ENCODE measurements at places on chromosomes 11 and 22.

- DNase-seq: no peak
Measured at GRCh38 chr22:37340331-37341262, 58.3 kb downstream of the CYTH4 start.

- no peak for DNase-seq
Measured at GRCh38 chr22:36145881-36146280, 14.7 kb downstream of the APOL3 start.

- DNase-seq: no peak
Measured at GRCh38 chr22:21707677-21708076, 27.9 kb downstream of the YPEL1 start.

- peak; percentile 82 for DNase-seq
Measured at GRCh38 chr11:60970369-60970774, 1.1 kb upstream of the CD6 start.

DNA sequence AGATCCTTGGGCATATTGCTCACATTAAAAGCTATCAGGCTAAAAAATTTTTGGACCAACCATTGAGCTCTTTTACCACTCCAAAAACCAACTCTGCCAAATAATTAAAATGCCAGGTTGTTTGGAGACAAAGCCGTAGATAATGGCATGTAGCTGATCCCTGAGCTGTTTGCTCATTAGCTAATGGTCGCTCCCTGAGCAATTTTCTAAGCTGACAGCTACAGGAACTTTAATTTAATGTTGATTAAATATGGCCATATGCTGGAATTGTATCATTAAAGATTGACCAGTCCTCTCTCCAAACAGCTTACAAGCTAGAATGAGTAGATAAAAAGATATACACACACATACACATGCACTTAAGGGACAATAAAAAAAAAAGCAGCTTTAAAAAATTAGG, 216.2 kb upstream of the ARHGAP20 start:
- no peak for DNase-seq

DNA sequence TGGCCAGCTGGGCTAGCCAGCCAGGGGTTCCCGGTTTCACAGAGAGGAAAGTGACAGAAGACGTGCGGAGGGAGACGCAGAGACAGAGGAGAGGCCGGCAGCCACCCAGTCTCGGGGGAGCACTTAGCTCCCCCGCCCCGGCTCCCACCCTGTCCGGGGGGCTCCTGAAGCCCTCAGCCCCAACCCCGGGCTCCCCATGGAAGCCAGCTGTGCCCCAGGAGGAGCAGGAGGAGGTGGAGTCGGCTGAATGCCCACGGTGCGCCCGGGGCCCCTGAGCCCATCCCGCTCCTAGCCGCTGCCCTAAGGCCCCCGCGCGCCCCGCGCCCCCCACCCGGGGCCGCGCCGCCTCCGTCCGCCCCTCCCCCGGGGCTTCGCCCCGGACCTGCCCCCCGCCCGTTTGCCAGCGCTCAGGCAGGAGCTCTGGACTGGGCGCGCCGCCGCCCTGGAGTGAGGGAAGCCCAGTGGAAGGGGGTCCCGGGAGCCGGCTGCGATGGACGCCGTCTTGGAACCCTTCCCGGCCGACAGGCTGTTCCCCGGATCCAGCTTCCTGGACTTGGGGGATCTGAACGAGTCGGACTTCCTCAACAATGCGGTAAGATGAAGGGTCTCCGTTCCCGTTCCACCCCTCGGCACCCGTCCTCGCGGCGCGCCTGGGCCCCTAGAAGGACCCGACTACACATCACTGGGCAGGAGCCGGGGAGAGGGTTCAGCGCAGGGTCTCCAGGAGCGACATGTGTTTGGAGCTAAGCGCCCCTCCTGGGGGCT, at the start of gene CREB3L1:
Gene CREB3L1 (plus strand): TSS at position 41 of the 765 bp plus-strand sequence. CDS start 450 bp downstream, at position 491.
- DNase-seq: no peak

GRCh38 chr11:57269571-57270021, 32.5 kb upstream of the APLNR start:
- no peak for DNase-seq

DNA sequence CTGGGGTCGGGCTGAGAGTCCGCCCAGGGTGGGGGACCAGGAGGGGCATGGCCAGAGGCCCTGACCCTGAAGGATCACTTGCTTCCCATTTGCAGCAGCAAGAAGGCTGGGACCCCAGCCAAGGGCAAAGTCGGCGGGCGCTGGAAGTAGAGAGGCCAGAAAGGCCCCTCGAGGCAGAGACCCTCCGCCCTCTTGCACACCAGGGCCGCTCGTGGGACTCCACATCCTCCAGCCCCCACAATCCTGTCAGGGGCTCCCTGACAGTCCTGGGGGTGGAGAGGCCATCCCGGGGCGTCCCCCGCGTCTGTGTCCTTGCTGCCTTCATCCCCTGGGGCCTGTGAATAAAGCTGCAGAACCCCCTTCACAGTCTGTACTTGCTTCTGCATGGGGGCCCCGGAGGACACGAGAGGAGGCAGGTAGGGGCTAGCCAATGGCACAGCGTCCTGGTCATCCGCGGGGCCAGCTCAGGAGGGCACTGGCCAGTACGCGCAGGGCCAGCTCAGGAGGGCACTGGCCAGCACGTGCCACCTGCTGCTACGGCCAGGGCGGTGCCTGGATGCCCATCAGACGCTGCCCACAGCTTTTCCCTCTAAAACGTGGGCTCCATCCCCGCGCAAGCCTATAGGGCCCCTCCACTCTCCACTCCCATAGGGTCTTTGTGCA, 8.7 kb upstream of the MRPL23 start:
- peak; percentile 0 for DNase-seq

DNA sequence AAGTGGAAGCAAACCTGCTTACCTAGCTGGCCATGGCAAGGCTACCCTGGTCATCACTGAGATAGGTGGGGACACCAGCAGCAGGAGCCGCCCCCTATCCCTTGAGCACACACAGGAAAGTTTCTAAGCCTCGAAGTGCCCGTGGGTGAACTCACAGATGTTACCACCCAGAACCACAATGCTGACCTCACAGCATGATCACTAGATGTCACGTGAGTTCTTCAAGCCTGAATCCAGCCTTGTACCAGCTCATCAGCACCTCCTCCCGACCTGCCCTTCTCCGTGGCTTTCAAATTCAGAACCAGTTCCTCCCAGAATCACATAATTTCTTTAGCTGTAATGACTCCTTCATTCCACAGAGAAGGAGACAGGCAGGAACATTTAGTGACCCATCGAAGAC, 24.7 kb upstream of the TIMP3 start:
- no peak for DNase-seq

DNA sequence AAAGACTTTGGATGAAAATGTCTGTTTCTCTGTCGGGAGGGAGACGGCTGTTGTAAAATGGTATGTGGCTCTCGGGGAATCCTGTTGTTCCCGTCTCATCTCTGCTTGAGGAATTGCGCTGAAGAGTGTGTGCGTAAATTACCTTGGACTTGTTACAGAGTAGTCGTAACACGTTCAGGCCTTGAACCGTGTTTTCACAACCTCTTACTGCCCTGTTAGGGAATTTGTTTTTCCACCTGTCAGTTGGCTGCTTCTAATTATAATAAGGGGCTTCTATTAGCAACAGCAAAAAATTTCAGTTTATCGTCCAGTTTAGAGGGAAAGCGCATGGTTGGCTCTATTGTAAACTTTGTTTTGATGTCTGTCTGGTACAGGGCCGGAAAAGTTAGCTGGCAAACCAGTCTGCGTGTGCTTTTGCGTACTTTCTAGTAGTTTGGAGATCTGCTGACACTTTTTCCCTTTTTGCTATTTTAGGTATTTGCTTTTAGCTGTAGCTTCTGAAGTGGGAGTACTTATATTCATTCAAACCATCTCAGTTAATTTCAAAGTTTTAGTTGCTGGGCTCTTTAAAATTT, 1.5 kb downstream of the HIPK3 start:
- peak; percentile 2 for DNase-seq

DNA sequence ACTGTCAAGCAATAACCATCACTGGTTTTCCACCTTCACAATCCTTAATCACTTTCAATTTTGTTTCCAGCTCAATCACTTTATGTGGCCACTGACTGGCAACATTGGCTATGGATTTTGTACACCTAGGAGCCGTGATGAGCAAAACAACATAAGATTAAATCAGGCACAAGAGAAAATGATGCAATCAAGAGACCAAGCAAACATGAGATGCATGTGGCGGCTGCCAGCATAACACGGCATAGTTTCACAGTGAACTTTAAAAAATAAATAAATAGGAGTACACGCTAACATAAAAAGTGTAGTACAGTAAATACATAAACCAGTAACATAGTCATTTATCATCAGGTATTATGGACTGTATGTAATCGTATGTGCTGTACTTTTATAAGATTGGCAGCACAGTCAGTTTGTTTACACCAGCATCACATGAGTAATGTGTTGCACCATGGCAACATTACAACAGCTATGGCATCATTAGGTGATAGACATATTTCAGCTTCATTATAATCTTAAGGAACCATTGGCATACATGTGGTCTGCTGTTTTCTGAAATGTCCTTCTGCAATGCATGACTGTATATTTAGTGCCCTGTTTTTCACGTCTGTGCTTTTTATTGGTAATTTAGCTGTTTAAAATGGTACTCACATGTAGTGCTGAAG, 83.3 kb upstream of the PRDM11 start:
- DNase-seq: no peak

DNA sequence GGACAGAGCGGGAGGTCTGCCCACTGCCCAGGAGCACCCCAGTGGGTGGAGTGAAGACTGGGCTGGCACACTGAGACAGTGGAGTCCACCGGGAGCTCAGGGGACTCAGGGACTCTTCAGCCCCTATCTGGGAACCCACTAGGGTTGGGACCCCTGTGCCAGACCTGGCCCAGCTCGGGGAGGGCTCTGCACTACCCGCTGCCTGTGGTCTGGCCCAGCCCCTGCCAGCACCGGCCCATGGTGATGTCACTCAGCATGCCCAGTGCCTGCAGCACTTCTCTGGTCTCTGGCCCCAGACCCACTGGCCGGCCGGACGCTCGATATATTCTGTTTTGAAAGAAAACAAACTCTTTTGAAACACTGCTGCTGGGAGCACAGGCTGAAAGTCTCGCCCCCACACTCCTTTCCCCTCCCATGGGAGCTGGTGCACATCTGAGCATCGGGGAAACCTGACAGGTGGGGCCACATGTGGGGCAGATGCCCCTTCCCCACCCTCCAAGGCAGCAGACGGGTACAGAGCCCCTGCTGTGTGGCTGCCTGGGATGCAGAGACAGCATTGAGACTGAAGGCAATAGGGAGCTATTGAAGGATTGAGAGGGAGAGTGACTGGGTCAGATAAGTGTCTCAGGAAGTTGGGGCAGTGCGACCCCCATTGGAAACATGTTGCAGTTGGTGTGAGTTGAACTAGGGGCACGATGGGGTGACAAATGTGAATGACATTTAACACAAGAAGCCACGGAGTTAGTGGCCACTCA, 62.9 kb downstream of the MYEOV start:
- no peak for DNase-seq

- no peak for DNase-seq
Measured at GRCh38 chr11:2304506-2305139, 2.8 kb downstream of the TSPAN32 start.

DNA sequence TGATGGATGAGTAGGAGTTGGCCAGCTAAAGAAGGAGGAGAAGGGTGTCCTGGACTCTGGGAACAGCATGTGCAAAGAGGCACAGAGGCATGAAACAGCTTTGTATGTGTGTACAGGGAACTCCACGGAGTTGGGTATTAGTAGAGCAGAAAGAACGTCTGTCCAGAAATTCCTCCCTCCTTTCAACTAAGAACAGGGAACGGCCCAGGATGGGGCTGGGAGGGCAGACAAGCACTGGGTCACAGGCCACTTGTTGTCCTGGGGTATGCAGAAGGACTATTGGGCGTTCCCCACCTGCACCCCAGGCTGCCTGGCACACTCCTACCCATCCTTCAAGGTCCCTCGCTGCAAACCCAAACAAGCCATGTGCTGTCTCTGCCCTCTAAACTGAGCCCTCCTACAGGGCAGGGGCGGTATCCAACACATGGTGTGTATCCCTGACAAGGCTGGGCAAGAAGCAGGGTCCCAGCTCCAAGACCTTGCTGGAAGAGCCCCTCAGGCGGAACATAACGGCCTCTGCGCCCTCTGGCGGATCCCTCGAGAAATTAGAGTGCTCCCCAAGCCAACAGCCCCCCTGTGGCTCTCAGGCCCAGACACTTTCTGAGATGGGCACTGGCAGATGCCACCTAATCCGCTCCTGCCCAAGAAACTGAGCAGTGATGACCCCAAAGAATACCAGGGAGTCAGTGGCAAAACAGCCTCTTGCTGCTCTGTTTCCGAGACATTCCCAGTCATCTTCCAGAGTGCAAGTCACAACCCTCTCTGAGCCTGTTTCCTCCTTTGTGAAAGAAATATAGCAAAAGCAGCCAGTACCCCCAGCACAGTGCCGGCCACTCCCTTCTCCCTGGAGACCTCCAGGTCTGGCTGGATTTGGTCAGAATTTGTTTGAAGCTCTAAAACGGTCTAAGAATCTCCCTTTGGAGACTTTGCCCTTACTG, 1.6 kb upstream of the ELFN2 start:
- DNase-seq: peak; percentile 64

DNA sequence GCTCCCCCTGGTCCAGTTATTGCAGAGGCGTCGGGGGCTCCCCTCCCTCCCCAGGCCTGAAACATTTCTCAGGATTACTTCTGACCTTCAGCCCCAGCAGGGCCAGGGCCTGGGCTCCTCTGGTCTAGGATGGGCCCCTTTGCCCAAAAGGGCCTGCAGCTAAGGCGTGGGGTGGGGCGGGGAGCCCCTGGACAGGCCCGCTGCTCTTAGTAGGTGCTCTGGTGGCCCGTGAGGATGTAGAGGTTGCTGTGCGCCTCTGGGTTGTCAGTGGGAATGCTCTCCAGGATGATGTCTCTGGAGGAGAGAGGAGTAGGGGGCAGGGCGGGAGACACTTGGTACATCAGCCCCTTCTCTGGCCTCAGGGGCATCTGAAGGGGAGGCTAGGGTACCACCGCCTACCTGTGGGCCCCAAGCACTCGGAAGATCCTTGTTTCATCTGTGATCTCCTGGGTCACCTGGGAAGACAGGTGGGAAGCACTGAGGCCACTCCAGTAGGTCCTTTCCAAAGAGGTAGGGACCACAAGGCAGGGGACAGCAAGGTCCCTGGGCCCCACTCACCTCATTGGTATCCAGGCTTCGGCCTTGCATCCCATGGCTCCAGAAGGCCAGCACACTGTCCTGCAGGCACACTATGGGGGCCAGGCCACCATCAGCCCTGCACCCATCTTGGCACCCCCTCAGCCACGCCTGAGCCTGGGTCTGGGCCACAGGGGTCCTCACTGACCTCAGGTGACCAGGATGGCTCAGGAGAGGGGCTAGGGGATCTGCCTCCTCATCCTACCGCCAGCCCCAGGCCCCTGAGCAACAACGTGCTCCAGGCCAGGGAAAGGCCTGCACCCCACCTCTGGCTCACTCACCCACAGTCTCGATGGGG, 11.2 kb upstream of the SF1 start:
- no peak for DNase-seq

All from activated T-cell treated with anti-CD3 and anti-CD28 coated beads, Interleukin-2, amount 50 U/mL, for 72 hours (primary cell).